Heart right ventricle (tissue), 16 donors: ENCODE measurements at places on chromosomes 1 and 21. TPM values are rescaled to one million over a fixed set of nuclear protein-coding genes. Genes with fewer than 3 reads are reported as not detected.

DNA sequence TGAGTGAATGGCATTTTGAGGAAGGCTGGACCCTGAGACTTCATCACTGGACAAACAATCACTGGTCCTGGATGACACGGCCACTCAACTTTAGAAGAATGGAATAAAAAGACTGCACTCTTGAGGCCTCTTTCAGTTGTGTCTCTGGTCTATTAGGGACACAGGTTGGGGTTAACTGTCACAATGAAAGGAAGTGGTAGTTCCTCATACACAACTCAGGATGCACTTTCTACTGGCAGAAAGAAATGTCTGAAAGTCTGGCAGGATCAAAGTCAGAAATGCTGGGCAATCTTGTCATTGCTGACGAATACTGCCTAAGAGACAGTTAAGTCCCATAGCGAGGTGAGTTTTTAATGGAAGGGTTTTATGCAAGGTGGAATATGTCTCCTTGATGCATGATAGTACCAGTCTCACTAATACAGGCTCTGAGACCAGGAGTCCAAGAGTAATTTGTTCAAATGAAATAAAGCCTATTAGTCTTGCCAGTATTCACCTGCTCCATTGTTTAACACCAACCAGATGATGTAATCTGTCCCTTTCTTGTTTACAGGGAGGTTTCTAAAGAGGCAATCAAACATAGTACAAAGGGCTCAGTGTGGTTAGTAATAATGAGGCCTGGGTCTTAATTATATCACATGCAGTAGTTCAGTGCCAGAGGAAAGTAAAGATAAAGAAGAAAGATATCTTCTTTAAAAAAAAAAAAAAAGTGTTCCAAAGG lies 11.2 kb upstream of the RRP15 start:
- no peak for DNase-seq

DNA sequence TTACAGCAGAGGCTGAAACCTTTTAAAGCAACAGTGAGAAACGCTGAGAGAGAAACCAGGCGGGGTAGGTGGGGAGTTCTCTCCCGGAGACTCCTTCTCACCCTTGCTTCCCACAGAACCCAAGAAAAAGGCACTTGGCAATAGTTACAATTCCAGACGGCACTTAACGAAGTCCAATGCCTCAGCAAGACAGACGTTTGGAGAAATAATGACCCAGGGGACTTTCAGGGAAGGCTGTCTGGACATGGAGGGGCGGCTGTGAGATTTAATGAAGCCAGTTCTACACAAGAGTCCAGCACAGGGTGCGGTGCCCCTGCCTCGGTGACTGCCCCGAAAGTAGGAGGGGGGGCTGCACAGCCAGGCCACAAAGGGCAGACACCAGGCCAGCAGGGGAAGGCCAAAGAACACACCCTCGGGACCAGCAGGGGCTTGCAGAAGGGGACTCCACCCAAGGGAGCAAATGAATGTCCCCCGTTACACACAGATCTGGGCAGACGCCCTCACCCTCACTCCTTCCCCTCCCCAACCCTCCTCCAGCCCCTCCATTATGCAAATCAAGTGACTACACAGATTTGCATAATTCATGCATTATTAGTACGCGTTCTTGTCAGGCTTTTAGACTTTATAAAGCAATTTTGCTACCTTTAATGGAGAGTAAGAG lies 26.3 kb downstream of the KCNN3 start:
- DNase-seq, result no peak

- no peak for DNase-seq
Measured at GRCh38 chr1:80531182-80531581, 1269.6 kb upstream of the ADGRL2 start.

WDR47 gene
- total RNA-seq, result 16.0 TPM

ZMYND12 gene
- 2.1 TPM for total RNA-seq
